Retina (tissue), 1 donor: ENCODE measurements at places on chromosomes 16 and 17.

DNA sequence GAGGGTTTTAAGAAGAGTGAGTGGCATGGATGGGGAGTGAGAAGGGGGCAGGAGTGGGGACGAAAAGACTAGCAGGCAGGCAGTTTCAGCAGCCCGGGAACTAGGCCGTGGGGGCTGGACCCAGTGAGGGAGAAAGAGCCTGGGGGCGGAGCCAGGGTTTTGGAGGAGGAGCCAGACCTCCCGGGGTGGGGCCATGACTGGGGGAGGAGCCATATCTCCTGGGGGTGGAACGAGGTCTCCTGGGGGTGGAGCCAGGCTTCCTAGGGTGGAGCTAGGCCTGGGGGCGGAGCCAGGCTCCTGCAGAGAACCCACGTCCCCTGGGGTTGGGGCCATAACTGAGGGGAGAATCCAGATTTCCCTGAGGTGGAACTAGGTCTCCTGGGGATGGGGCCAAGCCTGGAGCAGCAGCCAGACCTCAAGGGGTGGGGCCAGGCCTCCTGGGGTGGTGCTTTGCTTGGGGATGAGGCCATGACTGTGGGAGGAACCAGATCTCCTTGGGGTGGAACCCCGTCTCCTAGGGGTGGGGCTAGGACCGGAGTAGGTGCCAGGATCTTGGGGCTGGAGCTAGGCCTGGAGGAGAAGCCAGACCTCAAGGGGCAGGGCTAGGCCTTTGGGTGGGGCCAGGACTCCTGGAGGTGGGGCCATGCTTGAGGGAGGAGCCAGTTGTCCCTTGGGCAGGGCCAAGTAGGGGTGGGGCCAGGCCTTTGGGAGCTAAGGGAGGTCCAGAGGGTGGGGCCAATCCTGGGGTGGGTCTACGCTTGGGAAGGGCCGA is 41.7 kb upstream of the JPH3 start:
- DNase-seq = no peak

DNA sequence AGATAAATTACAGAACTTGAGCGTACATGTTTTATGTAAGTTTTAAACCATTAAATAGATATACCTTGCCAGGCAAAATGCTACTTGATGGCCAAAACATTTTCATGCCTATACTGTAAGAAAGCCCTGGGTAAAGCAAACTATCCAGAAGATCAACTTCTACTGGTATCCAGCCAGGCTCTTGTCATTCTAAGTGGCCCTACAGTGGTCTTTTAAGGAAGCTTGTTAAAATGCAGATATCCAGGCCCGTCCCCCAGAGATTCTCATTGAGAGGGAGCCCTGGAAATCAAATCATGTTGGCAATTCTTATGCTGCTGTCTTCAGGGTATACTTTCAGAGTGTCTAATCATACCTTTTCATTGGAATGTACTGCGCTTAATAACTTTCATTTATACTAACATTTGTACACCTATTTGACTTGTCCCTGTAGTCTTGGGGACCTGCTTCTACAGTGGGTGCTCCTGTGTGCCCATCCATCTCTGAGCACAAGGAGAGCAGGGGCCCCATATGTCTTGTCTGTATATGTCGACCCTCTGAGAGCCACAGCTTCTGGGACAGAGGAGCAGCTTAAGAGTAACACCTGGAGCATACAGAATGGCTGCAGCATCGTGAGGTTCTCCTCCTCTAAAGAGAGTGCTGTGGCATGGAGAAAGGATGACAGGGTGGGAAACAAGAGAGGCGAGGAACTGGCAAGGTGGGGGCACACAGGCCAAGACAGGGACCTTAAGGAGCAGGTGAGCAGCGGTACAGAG is 43.6 kb upstream of the ANKFY1 start:
- DNase-seq = no peak

GRCh38 chr16:732936-733335 is 6.0 kb downstream of the HAGHL start:
- DNase-seq = no peak

GRCh38 chr17:32498391-32498790 is 11.6 kb downstream of the CDK5R1 start:
- DNase-seq = no peak

DNA sequence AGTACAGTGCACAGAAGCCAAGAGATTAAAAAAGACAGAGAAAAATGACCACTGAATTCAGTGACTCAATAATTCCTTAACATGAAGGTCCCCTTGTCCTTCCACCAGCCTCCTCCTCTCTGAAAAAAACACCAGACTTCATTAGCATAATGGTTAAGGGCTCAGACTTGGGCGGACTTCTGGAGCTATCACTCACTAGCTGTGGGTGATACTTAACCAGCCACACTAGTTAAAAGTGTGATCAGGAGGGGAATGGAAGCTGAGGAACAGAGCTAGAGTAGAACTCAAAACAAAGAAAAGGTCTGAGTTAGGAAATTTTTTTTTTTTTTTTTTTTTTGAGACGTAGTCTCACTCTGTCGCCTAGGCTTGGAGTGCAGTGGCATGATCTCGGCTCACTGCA is 23.2 kb downstream of the ZNF652 start:
- no peak for DNase-seq

DNA sequence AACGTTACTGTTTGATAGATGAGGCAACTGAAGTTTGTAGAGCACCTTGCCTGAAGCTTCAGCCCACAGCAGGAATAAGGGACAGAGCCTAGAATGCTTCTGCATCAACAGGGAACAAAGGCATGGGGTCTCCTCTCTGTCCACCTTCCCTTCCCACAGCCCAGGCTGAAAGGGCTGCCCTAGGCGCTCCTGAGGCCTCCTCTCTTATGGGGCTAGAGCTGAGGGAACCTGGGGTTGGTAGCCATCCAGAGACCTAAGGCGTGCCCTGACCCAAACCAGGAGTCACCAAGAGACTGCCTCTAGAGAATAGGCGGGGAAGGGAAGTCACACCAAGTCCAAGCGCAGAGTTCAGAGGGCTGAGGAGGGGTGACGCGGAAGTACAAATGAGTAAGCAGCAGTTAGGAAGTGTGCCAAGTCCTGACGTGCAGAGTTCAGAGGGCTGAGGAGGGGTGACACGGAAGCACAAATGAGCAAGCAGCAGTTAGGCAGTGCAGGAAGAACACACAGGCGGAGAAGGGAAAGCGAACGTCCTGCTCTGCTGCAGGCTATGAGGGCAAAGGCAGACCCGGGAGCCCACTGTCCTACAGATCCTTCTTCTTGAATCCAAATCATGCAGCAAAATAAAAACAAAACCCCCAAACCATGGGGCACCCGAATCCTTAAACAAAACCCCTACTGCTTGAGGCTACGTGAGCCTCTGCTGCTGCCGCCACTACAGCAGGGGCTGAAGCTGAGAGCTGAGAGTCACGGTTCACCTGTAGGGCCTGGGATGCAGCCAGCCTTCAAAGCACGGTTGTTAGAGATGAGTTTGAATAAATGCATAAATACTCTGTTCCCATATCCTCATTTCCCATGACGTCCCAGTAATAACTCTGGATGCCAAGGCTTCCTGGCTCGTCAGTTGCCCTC is 2.7 kb upstream of the SPG7 start:
- DNase-seq = peak; percentile 9

DNA sequence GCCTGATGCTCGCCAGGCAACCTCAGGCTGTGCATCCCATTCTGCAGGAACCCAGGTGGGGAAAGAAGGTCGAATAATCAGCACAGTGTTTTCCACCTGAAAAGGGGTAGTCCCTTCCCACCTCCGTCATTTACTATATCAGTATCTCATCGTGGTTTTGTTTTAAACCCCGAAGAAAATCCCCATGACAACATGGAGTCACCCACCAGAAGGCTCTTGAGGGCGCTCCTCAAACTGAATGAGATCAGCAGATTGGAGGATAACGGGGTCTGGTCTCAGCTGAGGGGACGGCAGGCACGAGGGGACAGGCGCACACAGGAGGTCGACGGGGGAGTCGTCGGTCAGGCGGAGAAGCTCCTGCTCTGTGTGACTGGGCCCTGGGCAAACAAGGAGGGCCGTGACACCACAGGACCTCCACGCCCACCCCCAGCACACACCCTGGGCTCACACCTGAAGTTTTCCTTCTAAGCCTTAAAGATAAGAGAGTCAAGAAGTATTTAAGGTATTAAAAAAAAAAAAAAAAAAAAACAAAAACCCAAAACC is 44.2 kb downstream of the MARF1 start:
- no peak for DNase-seq

GRCh38 chr17:51398687-51399086 is 138.3 kb downstream of the UTP18 start:
- DNase-seq = peak; percentile 19

GRCh38 chr16:81001330-81001729 is 5.4 kb downstream of the CMC2 start:
- no peak for DNase-seq

DNA sequence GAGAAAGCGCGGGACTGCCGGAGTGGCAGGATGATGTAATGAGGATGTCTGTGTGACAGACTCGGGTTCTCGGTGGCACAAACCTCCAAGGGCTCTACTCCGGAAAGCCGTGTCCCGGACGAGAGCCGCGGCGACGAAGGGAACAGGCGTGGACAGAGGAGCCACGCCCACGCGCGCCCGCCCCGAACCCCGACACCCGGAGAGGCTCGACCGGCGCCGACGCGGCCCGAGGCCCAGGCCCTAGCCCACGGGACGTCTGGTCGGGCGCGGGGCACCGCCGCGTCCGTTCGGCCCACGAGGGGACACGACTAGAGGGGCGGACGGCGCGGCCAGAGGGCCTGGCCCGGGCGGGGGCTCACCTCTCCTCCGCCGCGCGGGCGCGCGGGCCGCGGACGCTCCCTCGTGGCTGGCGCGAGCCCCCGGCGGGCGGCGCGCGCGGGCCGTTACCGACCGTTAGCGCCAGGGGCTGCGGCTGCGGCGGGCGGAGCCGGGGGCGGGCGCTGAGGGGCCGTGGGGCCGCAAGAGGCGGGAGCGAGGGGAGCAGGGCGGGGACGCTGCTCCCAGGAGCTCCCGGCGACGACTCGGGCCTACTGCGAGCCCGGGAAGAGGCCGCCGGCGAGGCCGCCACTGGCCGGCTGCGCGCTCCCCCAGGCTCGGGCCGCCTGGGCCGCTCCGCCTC is 2.1 kb upstream of the IRX5 start:
- peak; percentile 79 for DNase-seq

- no peak for DNase-seq
Observed at GRCh38 chr17:36481829-36482228, 4.7 kb upstream of the ZNHIT3 start.

- DNase-seq = peak; percentile 86
Observed at GRCh38 chr17:7929158-7930023, at the start of gene KCNAB3. Gene KCNAB3 (minus strand): TSS chr17:7929856. CDS start chr17:7929435, 421 bp downstream.

DNA sequence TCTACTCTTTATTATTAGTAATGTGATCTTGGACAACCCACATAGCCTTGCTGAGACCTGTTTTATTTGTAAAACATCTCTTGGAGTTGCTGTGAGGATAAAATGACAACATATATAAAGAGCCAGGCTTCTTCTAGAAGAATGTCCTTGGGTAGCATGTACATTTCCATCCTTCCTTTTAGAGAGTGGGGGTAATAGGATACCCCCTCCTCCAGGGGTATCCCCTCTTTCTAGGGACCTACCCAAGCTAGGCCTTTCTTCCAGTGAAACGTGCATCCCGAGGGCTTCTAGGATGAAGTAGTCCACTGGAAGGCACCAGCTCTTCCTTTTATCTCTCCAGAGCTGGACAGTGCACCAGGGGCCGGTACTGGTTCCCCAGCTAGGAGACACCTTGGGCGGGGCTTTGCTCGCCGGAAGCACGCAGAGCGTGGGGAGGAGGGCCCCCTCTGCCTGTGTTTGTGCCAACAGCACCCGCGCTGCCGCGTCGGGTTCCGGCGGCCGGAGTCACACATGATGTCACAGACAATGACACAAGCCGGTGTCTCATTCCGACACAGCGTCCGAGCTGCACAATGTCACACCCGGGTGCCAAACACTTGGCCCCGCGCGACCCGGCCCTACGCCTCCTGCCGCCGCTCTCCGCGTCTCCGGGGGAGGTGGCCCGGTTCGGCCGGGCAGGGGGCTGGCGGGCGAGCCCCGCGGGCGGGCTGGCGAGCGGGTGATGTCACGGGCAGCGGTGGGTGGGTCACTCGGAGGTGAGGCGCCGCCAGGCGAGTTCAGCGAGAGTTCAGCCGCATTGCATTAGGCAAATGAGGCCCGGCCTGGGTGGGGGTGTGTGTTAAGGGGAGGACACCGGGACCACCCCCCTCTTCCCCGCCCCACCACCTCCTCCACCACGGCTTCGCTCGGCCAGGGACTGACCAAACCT is 23.4 kb downstream of the GJD3 start:
- DNase-seq = peak; percentile 91

GRCh38 chr17:57328109-57328882 is 72.0 kb downstream of the MSI2 start:
- no peak for DNase-seq

- peak; percentile 26 for DNase-seq
Observed at GRCh38 chr16:87076950-87077749, 240.0 kb downstream of the C16orf95 start.

DNA sequence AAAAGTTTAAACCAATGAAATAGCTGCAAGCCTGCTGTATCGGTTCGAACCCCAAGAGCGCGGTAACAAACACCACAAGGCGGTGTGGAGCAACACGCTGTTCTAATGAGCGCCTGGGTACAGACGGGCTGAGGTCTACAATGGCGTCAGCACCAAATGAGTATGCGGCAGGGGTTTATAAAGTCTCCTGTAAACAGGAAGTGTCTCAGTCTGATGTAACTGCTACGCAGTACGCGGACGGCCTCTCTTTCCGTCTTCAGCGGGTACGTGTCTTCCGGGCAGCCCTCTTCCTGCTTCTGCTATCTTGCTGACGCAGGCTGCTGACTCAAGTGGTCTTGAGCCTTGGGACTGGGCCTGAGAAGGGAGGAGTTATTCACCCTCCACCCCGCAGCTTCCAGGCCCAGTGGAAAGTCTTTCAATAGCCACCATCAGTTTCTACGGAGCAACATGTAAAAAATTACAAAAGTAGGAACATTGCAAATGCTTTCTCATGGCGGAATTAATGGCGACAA is 40.5 kb upstream of the KCNJ2 start:
- DNase-seq = no peak

- no peak for DNase-seq
Observed at GRCh38 chr17:32266051-32266388, 388 bp downstream of the RHBDL3 start.

GRCh38 chr17:49575679-49576087 is at the start of gene NXPH3:
Gene NXPH3 (plus strand): TSS chr17:49575871. CDS start chr17:49576220, 349 bp downstream.
- DNase-seq = no peak

DNA sequence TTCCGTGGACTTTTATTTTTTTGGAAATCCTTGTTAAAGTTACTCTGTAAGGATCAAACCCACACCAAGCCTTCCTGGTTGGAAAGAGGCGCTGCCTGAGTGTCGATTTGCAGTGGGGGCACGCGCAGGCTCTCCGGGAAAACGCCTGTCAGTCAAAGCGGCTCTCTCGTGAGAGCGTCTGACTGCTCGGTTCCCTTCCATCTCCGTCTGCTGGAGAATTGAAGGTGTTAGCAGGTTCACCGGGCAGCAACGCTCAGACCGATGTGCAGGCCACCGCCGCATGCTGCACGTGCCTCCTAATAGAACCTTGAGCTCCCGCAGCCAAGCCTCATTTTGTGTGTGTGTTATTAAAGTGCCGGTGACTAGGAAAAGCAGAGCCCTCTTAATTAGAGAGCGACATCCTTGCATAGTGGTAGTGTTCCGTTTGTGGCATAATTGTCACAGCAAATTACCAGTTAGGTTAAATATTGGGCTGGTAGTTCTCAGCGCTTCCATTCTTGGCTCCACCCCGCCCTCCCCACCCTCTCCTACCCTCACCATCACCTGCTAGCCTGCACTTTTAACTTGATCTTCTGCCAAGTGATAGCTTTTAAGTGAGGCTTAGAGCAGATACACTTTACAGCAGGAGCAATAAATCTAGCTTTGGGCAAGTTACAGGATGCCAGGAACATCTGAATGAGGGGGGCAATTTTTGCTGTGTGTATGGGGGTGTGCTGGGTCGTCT is 75.5 kb downstream of the RPA1 start:
- peak; percentile 78 for DNase-seq

GRCh38 chr17:30594223-30594952 is 117.2 kb downstream of the GOSR1 start:
- no peak for DNase-seq

- DNase-seq = peak; percentile 45
Observed at GRCh38 chr17:17075125-17075781, 33.0 kb downstream of the MPRIP start.
